EH (cell line): ENCODE measurements at places on chromosomes 13 and 19.

GRCh38 chr13:111663505-111663904 is 343.1 kb downstream of the TEX29 start:
- no peak for DNase-seq

DNA sequence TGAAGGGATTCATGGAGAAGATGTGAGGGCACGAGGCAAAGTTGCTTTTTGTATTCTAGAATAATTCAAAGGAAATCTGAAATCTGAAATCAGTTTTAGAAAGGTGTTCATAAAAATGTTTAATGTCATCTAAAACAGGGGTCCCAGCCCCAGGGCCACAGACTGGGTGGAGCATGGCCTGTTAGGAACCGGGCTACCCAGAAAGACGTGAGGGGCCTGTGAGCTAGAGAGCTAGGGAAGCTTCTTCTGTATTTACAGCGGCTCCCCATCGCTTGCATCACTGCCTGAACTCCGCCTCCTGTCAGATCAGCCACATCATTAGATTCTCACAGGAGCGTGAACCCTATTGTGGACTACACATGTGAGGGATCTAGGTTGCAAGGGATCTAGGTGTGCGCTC is 151.2 kb downstream of the USP12 start:
- no peak for DNase-seq

DNA sequence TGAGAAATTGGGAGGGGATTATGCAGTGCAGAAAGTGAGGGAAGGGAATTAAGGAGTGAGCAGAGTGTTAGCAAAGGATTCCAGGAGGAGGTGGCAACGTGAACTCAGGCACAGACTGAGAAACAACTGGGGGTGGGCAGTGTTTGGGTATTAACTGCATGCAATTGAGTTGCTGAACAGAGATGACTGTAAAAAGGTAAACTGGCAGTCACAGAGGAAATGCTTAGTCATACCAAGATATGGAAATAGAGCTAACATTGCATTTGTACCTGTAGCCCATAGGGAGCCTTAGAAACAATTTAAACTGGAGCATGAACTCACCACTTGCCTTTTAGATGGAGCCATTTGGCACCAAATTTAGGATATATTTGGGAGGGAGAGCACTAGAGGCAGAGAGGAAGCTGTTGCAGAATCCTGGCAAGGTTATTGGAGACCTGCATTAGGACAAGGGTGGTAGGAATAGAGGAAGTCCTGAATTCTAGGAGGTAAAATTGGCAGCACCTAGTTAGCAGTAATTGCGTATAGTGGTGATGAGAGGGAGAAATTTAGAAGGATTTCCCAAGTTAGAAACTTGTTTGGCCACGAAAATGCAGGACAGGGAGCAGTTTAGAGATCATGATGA is 100.6 kb upstream of the FRY start:
- DNase-seq, result no peak

DNA sequence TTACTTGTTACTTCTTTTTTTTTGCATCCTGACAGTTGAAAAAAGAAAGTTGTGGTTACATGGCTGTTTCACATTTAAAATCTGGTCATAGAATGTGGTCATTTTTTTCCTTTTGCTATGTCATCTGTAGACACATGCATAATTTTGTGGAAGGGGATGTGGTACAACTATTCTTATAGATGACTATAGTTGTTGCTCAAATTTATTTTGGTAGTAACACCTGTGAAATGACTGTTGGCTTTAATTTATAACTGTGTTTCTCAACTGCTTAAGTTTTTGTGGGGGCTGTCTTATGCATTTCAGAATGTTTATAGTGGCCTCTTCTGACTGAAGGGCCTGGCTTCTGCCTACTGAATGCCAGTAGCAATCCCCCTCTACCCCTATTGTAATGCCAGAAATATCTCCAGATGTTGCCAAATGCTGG is 130.5 kb downstream of the PAN3 start:
- no peak for DNase-seq

DNA sequence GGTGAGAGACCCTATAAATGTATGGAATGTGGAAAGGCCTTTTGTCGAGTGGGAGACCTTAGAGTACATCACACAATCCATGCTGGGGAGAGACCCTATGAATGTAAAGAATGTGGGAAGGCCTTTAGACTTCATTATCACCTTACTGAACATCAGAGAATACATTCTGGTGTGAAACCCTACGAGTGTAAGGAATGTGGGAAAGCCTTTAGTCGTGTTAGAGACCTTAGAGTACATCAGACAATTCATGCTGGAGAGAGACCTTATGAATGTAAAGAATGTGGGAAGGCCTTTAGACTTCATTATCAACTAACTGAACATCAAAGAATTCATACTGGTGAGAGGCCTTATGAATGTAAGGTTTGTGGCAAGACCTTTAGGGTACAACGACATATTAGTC is 17.1 kb downstream of the ZNF546 start:
- DNase-seq, result no peak
